ENCODE measurements at places on chromosomes 13 and 19.

DNA sequence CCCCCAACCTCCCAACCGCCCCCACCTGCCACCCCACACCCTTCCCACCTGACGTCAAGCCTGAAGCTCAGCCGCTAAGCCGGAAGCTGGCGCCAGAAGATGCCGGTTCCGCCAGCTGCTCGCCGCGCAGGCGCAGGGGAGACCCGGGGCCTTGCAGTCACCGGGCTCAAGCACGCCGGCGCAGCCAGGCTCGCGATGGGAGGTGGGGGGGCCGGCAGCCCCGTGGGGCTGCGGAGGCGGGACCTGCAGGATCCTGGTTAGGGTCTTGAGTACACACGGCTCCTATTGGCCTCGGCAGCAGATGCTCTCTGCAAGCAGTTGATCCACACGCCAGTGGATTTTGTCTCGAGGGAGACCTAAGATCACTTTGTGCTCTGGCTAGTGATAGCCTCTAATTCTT is at the start of gene LIG4:
Gene LIG4 (minus strand): TSS at position 101 of the 400 bp plus-strand sequence. CDS start 4,268 bp downstream, outside the sequence.
- peak; percentile 68 for DNase-seq

- no peak for DNase-seq
Observed at GRCh38 chr19:5225486-5226345, 114.9 kb downstream of the PTPRS start.

- no peak for DNase-seq
Observed at GRCh38 chr13:32225481-32225931, 89.7 kb downstream of the ZAR1L start.

- DNase-seq, result no peak
Observed at GRCh38 chr13:43054803-43055802, 31.7 kb downstream of the DNAJC15 start.

DNA sequence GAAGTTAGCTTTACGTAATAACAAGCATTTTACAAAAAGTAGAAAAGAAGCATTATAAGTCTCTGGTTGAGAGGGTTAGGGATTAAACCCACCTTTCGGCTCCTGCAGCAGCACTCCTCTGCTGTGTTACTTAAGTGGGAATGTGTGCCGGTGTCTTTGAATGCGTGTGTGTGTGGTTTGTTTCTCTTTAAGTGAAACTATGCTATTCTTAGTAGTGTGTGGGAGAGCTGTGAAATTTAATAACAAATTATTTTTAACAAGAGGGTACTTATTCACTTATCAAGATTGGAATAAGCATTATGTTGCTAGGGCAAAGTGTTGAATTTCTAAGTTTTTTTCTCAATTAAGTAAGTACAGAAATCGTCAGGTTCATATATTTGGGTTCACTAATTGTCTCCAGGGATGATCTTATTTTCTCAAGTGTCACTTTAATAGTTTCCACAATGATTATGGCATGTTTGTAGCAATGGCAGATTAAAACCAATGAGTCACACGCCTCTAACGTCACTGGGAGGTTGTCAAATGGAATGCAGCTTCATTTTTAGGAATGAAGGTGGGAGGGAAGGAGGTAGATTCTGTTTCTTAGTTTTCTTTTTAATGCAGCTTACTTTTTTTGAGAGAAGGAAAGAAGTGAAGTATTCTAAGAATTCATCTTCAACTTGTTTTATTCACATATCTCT is 151.3 kb downstream of the LMO7 start:
- no peak for DNase-seq

DNA sequence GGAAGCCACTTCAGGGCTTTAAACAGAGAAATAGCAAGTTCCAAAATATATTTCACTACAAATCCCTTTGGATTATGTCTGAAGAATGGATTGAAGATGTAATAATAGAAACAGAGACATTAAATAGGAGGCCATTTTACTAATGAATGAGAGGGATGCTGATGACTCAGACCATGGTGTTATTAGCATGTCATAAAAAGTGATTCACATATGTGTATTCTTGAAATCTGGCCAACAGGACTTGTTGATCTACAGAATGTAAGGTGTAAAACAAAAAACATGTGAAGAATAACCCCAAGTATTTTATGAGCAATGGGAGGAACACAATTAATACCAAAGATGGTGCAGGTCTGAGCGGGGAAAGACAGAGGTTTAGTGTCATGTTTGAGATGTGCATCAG is 873.7 kb downstream of the SLITRK5 start:
- DNase-seq, result no peak

- no peak for DNase-seq
Observed at GRCh38 chr19:15236886-15237285, 4.6 kb upstream of the EPHX3 start.

DNA sequence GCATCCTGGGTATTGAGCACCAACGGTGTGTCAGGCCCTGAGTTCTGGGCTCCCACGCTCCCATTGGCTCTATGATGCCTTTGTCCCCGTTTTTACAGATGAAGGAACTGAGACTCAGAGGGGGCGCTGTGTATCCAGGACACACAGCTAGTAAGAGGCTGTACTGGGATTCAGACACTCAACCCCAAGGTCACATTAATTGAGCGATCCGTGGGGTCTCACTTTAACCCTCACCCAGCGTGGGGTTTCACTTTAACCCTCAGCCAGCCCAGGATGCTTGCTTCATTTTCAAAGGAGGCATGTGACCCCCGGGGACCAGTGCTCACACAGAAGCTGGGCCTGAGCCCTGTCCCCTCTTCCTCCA is 42.6 kb downstream of the CYP4F22 start:
- no peak for DNase-seq

GRCh38 chr19:4911314-4911713 is 2.0 kb downstream of the UHRF1 start:
- no peak for DNase-seq

DNA sequence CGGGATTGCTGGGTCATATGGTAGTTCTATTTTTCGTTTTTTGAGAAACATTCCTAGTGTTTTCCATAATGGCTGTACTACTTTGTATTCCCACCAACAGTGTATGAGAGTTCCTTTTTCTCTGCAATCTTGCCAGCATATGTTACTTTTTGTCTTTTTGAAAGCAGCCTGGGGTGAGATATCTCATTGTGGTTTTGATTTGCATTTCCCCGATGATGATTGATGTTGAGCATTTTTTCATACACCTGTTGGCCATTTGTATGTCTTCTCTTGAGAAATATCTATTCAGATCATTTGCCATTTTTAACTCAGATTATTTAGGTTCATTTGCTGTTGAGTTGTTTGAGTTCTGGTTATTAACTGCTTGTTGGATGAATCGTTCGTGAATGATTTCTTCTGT is 18.5 kb upstream of the ATP12A start:
- no peak for DNase-seq

GRCh38 chr13:108984251-108984920 is 355.0 kb downstream of the MYO16 start:
- DNase-seq, result no peak

GRCh38 chr19:13461536-13461935 is 44.7 kb downstream of the CACNA1A start:
- no peak for DNase-seq

- no peak for DNase-seq
Observed at GRCh38 chr19:35301961-35302360, 10.0 kb downstream of the MAG start.

DNA sequence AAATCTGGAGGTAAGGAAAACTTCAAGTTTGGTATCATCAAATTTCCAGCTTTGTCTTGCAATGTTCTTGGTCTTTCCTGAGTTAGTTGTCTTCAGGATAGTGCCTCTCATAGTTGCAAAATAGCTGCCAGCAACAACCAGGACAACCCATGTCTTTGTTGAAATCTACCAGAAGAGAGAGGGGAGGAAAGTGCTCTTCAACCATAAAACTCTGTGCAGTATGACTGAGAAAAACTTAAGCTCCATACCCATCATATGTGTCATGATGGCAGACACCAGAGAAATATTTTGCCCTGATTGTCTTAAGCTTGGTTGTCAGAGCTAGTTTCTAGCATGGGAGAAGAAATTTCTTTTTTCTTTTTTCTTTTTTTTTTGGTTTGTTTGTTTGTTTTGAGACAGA is 103.3 kb downstream of the SPRY2 start:
- no peak for DNase-seq

- DNase-seq, result no peak
Observed at GRCh38 chr19:281156-281853, 9.9 kb downstream of the PLPP2 start.

GRCh38 chr19:2885736-2886135 is 15.0 kb upstream of the ZNF57 start:
- DNase-seq, result no peak

DNA sequence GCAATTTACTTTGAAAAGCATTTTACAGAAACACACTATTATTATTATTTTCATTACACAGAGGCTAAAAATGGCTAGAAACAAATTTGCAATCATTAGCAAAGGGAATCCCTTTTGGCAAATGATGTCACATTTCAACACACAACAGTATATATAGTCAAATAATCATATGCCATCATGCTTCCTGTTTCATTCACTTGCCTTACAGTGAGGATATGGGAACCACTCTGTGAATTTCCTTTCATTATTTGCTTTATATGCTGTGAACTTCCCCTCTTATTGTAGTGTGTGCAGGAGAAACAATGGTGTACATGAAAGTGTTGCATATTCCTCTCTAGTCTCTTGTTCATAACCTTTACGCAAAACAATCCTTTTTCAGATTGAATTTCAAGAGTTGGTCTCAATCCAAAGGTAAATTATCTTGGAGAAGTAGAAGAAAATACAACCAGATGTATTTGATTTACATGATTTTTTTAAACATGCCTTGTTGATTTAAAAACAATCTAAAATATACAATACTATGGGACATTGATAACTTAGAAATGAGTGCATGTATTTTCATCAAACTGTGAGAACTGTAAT is 657.3 kb downstream of the EFNB2 start:
- no peak for DNase-seq

DNA sequence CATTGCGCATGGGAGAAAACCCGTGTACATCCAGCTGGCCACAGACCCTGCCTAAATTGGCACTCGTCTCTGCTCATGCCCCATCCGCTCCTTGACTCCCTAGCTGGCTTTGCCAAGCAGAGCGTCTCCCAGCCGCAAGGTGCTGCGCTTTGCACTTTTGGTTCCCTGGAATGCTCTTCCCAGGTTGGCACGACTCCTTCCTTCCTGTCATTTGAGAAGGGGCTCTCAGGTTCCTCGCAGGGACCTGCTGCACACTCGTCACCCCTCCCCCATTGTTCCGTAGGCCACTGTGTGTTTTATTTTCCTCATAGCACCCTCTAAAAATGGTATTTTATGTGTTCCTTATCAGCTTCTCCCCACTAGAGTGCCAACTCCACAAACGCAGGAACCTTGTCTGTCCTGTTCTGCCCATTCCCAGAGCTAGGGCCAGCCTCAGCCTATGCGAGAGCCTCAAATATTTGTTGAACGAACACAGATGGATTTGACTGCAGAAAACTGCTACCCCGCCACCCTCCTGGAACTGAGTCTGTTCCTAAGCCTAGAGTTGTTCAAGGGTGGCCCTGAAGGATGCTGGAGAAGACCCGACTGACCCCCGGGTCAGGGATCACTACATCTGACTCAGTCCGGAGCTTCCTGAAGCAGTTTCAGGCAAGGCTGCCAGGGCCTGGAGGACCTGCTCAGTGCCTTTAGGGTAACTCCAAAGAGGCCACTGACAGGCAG is 8.4 kb upstream of the CEBPA start:
- DNase-seq, result no peak

- no peak for DNase-seq
Observed at GRCh38 chr13:66879988-66880387, 350.1 kb downstream of the PCDH9 start.

- DNase-seq, result no peak
Observed at GRCh38 chr13:53326716-53327115, 298.1 kb downstream of the OLFM4 start.

GRCh38 chr13:23695196-23695595 is 125.0 kb downstream of the TNFRSF19 start:
- no peak for DNase-seq
